CD8-positive, alpha-beta memory T cell (primary cell): ENCODE measurements at places on chromosomes 4 and X. TPM values are rescaled to one million over a fixed set of nuclear protein-coding genes. Genes with fewer than 3 reads are reported as not detected.

GRCh38 chrX:113548308-113549015 is 707.8 kb upstream of the AMOT start:
- DNase-seq, result no peak

GRCh38 chrX:118474586-118474985 is 21.0 kb upstream of the DOCK11 start:
- no peak for DNase-seq

DNA sequence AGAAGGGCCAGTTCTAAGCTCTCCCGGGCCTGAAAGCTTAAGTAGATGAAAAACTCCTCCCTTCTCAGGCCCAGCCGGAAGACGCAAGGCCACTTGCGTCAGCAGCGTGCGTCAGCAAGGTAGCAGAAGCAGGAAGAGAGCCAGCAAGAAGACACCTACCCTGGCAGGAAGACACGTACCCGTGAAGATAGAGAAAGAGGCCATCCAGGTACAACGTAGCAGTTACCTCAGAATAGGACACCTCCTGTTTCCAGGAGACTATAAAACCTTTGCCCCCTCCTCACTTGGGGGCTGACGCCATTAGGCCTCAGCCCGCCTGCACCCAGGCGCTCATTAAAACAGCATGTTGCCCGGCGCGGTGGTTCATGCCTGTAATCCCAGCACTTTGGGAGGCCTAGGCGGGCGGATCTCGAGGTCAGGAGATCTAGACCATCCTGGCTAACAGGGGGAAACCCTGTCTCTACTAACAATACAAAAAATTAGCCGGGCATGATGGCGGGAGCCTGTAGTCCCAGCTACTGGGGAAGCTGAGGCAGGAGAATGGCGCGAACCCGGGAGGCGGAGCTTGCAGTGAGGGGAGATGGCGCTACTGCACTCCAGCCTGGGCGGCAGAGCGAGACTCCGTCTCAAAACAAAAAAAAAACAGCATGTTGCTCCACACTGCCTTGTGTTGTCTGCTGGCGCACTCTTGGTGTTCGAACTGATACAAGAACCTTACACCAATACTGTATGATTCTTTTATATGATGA is 242.7 kb upstream of the NWD2 start:
- no peak for DNase-seq

COL4A5 gene
- polyA plus RNA-seq, result not detected

MAGIX gene
- 0.25 TPM for polyA plus RNA-seq

GRCh38 chrX:13598877-13599276 is 29.5 kb downstream of the EGFL6 start:
- no peak for DNase-seq

DNA sequence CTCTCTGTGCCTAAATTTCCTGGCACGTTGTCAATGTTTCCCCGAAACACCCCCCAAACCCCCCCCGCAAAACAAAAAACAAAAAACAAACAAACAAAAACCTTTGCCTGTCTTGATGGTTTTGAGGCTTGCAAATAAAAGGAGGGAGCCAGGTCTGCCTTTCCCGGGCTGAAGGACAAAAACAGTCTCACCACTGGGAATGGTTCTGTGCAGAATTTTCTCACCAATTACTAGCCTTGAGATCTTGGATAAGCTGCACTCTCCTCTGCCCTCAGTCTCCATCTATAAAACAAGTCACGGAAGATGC is 15.5 kb downstream of the NKX3-2 start:
- DNase-seq, result no peak

DNA sequence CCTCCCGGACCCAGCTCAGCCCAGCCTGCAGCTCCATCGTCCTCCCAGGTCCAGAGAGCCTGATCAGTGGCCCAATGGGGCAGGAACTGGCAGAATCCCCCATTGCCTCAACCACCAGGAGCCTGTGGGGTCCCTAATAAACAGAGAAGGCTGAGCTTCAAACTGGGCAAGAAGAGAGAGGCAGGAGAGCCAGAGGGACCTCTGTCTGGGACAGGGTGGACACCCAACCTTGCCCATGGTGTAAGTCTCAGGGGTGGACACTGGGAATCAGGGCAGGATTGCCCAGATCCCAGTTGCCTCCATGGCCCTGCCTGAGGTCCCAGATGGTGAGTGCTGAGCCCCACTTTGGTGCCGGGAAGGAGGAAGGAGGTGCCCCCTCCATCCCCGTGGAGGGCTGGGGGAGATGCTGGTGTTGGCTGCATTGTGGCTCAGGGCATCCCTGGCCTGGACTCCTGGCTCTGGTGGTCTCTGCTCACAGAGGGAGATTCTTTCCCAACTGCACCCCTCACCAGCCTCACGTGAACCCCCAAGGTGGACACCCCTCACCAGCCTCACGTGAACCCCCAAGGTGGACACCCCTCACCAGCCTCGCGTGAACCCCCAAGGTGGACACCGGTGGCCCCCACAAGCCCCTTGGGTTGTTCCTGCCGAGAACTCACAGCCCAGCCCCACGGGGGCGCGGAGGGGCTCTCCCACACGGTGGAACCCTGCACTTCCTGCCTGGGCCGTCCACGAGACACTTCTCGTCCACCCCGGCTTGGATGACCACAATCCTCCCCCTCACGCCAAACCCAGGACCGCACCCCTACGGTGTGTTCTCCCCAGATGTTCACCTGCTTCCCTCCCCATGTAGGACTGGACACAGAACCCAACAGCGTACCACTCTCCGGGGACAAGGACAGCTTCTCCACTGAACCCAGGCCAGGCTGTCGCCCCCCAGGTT is 5.4 kb downstream of the CPLX1 start:
- DNase-seq, result no peak

GAB3 gene
- 11.9 TPM for polyA plus RNA-seq

DNA sequence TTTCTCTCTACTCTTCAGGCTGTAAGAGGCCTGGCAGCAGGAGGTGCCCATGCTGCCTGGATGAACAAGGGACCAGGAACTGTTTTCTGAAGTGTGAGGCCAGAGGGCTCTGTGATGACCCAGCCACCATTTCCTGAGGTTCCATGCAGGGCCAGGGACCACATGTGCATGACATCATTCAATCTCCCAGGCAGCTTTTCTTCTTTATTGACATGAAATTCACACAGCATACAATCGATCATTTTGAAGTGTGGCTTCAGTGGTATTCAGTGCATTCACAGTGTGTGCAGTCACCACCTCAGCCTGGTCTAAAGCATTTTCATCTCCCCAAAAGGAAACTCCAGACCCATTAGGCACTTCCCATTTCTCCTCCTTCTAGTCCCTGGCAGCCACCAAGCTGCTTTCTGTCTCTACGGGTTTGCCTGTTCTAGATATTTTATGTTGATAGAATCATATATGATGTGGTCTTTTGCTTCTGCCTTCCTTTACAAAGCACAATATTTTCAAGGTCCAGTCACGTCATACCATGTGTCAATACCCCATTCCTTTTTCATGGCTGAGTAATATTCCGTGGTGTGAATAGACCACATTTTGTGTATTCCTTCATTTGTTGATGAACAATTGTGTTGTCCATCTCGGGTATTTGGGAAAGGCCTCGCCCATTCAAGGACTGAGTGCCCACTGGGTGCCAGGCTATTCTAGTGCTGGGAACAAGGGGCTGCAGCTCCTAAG is 93.1 kb downstream of the PSAPL1 start:
- no peak for DNase-seq

CSAG1 gene
- not detected for polyA plus RNA-seq

GRCh38 chrX:18677161-18677869 is 5.4 kb upstream of the RS1 start:
- no peak for DNase-seq

DNA sequence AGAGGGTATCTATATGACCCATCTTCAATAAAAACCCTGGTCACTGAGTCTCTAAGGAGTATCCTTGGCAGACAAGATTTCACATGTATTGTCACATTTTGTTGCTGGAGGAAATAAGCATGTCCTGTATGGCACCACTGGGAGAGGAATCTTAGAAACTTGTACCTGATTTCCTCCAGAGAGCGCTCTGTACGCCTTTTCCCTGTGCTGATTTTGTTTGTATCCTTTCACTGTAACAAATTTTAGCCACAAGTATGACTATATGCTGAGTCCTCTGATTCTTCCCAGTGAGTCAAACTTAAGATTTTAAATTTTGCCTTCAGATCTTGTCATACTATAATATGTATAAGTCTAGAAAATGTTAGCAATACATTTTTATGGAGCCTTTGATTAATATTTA is 102.8 kb downstream of the ITIH6 start:
- DNase-seq, result no peak

TLL1 gene
- not detected for polyA plus RNA-seq

SEPTIN11 gene
- 34.8 TPM for polyA plus RNA-seq

RTL9 gene
- not detected for polyA plus RNA-seq

RNF128 gene
- polyA plus RNA-seq, result not detected

- DNase-seq, result no peak
Measured at GRCh38 chr4:87060957-87061356, 126.1 kb downstream of the AFF1 start.

- no peak for DNase-seq
Measured at GRCh38 chr4:8188085-8188484, 11.0 kb upstream of the SH3TC1 start.
